ENCODE measurements at places on chromosomes 5 and 9. TPM values are rescaled to one million over a fixed set of nuclear protein-coding genes. Genes with fewer than 3 reads are reported as not detected.

Gene CCDC127
- polyA plus RNA-seq, result 6.9 TPM

Gene EDIL3
- 31.2 TPM for polyA plus RNA-seq

Gene CRHBP
- 0.76 TPM for polyA plus RNA-seq

Gene MEIKIN
- polyA plus RNA-seq, result not detected

Gene DNAJC18
- polyA plus RNA-seq, result 8.7 TPM

Gene TEK
- 14.6 TPM for polyA plus RNA-seq

Gene CMYA5
- 2.3 TPM for polyA plus RNA-seq

Gene PLPPR1
- 0.87 TPM for polyA plus RNA-seq

Gene LEAP2
- 12.3 TPM for polyA plus RNA-seq

DNA sequence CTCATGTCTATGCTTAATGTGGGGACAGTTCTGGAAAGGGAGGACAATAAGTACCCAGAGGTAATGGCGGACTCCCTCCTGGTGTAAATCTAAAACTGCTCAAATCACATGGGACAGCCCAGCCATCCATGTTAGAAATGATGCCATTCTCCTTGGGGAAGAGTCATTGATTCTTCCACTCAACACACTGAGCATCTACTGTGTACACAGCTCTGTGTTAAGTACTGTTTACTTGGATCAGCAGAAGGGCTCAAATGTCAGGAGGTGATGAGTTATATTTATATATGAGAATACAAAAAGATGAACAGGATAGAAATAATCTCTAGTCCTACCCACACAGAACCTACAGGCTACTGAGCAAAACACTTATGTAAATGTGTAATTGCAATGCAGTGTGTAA, 31.8 kb upstream of the NANS start:
- no peak for DNase-seq

DNA sequence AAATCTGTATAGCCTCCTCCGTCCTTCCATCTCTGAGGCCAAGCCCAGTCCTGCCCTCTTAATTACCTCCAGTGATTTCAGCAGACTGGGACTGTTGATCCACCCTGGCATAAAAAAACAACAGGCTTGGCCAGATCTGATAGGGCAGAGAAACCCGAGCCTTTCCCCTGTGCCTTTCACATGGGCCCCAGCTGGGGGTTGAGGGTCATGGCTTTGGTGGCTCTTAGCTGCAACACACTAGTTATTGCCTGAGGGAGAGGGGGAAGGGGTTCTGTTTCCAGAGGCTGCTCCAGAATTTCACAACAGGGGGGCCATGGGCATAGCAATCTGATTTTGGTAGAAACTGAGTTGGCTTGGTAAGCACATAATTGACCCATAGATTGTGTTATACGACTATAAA, 21.2 kb upstream of the PANK3 start:
- DNase-seq, result peak; percentile 85

GRCh38 chr5:158126442-158127405, 267.8 kb upstream of the CLINT1 start:
- DNase-seq, result no peak

DNA sequence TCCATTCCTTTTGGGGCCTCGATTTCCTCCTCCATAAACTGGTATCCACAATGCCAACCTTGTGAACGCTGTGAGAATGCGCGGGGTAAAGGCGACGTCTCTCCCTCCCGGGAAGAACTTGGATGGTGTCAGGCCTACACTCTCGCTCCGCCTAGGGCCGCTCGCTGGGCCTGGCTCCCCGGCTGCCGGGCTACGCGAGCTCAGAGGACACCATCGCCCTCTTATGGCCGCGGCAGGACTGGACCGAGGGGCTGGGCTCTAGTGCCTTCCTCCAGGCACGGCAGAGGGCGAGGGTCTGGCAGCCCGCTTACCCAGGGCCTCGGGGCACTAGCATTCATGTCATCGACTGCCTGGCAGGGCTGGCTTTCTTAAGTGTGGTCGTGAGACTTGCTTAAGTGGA, 1.3 kb upstream of the EXOSC2 start:
- DNase-seq, result peak; percentile 61

DNA sequence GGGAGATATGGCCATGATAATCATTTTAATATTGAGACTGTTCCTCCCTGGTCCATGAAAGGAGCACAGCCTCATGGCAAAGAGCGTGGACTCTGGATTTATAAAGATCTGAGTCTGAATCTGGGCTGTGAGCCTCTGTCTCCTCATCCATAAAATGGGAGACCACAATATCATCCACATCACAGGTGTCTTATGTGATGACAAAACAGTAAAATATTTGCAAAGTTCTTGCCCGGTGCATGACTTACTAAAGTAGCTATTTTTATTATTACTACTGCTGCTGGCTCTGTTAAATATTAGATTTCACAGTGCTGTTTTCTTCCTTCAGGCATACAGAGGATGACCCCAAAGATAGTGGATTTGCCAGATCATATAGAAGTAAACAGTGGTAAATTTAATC, 74.1 kb downstream of the TEK start:
- DNase-seq, result no peak

GRCh38 chr5:53476531-53477480, 3.6 kb upstream of the FST start:
- no peak for DNase-seq

GRCh38 chr5:95826949-95827891, 4.7 kb upstream of the GLRX start:
- DNase-seq, result peak; percentile 97

DNA sequence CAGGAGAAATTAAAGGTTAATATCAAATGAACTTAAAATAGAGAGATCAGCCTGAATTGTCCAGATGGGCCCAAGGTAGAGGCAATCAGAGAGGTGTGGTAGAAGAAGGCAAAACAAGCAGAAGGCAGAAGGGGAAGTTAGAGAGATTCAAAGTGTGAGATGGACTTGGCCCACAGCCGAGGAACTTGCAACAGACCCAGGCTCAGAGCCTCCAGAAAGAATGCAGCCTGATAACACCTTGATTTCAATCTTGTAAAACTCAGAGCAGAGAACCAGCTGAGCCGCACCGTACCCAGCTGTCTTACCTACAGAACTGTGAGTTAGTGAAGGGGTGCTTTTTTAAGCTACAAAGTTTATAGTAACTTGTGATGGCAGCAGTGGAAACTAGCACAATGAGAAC, 190.9 kb downstream of the RFK start:
- DNase-seq, result peak; percentile 8

DNA sequence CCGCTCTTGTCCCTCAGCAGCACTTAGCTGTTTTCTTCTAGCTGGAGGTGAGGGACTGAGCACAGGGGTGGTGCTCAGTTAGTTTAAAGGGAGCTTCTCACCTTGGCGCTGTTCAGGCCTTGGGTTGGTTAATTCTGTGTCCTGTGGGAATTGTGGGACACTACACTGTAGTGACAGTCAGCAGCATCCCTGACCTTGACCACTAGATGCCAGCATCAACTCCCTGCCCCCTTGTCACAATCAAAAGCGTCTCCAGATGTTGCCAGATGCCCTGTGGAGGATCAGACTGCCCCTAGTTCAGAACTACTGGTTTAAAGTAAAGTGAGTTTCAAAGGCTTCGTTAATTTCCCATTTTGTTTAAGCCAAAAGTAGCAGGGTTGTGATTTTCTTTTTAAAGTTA, 65.5 kb upstream of the DMRT3 start:
- DNase-seq, result no peak

DNA sequence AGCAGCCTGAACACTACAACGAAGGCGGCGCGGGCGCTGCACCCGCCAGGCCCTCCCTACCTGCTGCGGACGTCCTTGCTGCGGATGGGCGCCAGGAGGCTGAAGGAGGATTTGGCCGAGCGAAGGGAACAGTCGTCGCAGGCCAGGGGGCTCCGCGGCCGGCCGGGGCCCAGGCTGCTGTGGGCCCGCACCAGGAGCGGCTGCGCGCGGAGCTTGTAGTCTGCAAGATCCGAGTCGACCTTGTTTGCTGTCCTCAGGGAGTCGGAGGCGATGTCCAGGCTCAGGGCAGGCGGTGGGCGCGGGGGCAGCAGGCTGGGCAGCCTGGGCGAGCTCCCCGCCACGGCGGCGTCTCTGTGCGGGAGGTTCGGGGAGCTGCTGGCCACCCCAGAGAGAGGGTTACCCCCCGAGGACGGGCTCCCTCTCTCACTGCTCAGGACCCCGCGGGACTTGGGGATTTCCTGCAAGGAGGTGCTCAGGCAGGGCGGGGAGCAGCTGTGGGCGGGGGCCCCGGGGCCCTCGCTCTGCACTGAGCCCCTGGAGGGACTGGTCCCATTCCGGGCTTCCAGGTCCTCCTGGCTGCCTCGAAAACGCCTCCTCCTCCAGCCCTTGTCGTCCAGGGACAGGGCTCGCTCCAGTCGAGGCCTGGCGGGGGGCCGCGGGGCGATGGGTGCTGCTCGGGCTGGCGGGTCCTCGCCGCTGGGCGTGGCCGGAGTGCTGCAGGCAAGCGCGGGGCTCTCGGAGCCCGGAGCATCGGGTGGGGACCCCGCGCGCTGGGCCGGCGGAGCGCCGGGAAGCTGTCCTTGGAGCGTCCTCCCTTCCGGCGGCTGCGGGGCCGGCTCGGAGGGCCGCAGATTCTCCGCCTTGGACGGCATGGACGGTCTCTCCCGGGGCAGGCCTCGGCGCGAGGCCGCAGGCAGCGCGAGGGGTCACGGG, 831 bp downstream of the INPP5E start:
- DNase-seq, result no peak

- DNase-seq, result no peak
Measured at GRCh38 chr5:116559239-116559638, 15.4 kb downstream of the SEMA6A start.

- no peak for DNase-seq
Measured at GRCh38 chr9:87657893-87658292, 68.0 kb upstream of the CTSL start.

DNA sequence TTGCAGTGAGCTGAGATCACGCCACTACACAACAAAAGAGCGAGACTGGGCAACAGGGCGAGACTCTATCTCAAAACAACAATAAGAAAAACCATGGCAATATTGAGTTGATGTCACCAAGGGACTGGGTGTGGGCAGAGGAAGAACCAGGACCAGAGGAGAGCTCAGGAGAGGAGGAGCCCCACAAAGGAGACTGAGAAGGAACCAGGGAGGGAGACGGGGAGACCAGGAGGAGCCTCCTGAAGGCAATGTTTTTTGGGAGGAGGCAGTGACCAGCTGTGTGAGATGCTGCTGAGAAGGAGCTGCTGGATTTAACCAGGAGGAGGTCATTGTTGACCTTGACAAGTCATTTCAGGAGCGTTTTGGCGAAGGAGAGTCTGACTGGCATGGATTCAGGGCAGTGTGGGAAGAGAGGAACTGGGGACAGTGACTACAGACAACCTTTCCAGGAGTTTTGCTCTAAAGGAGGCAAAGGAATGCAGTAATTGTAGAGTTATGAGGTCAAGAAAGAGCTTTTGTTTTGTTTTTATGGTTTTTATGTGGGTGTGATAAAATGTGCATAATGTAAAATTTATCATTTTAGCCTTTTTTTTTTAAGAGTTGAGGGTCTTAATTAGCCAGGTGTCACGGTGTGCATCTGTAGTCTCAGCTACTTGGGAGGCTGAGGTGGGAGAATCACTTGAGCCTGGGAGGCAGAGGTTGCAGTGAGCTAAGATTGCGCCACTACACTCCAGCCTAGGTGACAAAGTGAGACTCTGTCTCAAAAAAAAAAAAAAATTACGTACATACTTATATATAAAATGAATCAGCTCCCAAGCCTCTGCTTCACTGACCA, 17.9 kb downstream of the TRUB2 start:
- DNase-seq, result no peak

Data from large intestine (tissue), 12 donors.